ENCODE measurements at places on chromosomes 7 and 10.

DNA sequence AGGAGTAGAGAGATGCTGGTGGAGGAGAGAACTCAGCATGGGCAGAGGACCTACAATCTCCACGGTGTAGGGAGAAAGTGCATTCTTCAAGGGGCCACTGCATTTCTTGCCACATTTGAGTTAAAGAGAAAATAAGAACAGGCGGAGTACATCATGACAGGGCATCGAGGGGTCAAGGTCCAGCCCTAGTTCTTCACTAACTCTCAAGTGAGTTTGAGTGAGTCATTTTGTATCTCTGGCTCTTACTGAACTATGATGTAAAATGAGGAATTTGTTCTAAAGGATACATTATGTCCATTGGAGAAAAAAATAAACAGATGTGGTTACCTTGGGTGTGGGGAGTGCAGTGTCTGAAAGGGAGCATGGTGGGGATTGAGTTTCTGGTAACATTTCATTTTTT is 182.9 kb downstream of the XPNPEP1 start:
- no peak overlapping the region for H3K4me3 ChIP-seq
- no peak for DNase-seq
- H3K27ac ChIP-seq, result no peak overlapping the region
- H3K4me1 ChIP-seq, result no peaks in the 10 kb centered on the region
- no peaks in the 10 kb centered on the region for H3K36me3 ChIP-seq
- H3K27me3 ChIP-seq, result peaks cover 10% of the 10 kb centered on the region

DNA sequence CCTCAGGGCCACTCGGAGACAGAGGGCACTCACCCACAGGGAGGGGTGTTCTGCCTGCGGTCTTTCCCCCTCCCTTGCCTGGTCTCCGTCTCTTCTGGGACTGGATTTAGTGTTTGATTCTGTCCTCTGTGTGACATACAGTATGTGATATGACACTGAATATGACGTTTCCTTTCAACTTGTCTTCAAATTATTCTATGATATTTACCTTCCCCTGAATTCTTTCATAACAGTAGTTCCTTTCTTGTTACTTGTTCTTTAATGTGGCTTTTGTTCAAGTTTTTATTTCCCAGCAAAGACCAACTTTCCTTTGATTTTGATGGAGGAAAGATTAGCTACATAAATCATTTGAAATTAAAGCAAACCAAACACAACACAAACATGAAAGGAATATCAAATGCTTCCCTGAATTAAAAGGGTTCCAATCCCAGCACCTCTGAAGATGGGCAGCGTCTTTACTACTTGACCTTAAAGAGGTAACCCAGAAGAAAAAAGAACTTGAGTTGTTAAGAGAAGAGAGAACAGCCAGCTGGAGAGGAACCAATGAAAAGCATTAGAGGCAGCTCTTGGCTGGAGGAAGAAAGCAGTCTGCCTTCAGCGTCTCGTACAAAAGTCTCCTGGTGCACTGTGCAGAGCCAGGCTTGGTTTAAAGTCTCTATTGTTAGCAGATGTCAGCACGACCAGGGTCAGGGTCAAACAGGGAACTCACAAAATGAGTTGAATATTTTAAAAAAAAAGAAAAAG is 18.3 kb upstream of the RHEB start:
- H3K27ac ChIP-seq, result no peak overlapping the region
- H3K36me3 ChIP-seq, result no peaks in the 10 kb centered on the region
- H3K4me1 ChIP-seq, result peaks cover 17% of the 10 kb centered on the region
- DNase-seq, result no peak
- peaks cover 13% of the 10 kb centered on the region for H3K27me3 ChIP-seq

DNA sequence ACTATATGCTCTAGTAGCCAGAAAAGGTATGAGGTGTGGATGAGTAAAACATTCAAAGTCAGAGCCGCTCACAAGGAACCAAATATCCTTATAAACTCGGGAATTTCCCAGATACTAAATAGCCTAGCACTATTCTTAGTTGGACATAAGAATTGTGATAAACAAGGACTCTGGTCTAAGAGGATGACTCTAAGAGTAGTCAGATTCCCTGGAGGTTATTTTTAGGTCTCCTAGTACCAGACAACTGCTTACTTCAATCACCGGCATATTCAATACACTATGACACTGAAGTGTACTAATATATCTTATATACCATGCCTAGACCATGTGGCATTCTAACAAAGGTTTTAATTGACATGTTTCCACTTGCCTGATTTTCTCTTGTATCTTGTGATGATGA is 56.5 kb downstream of the LMBR1 start:
- peaks cover 7% of the 10 kb centered on the region for H3K4me1 ChIP-seq
- H3K4me3 ChIP-seq, result no peak overlapping the region
- DNase-seq, result no peak
- H3K36me3 ChIP-seq, result peaks cover 57% of the 10 kb centered on the region
- H3K27ac ChIP-seq, result no peak overlapping the region

DNA sequence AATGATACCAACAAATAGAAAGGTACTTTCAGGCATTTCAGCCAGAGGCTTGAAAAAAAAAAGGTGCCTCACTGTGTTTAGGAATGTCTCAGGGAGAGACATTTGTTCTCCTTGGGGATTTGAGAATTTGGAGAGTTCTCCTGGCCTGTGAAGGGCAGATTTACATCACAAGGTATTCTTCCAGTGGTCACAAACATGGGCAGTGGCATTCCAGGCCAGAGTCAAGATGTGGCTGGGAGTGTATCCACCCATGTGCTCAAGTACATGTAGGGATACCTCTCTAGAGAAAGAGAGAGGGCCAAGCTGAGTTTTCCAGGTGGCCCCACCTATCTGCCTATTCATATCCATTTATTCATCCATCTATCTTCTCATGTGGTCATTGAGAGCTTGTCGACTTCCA is 253.8 kb downstream of the LRMDA start:
- H3K4me1 ChIP-seq, result no peaks in the 10 kb centered on the region
- H3K27me3 ChIP-seq, result peaks cover 7% of the 10 kb centered on the region
- no peak overlapping the region for H3K4me3 ChIP-seq
- H3K27ac ChIP-seq, result no peak overlapping the region
- no peak for DNase-seq
- no peaks in the 10 kb centered on the region for H3K36me3 ChIP-seq

DNA sequence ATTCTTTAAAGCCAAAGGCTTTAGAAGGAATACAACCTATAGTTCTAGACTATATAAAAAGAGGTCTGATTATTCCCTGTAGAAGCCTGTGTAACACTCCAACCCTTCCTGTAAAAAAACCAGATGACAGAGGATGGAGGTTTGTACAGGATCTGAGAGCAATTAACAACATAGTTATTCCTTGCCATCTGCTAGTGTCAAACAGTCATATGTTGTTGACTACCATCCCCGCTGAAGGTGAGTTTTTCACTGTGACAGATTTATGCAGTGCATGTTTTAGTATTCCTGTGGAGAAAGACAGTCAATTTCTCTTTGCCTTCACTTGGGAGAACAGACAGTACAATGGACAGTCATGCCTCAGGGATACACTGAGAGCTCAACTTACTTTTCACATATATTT is 19.0 kb upstream of the SLC26A4 start:
- DNase-seq, result no peak
- no peaks in the 10 kb centered on the region for H3K36me3 ChIP-seq
- no peak overlapping the region for H3K27ac ChIP-seq
- no peak overlapping the region for H3K4me3 ChIP-seq
- H3K4me1 ChIP-seq, result peaks cover 17% of the 10 kb centered on the region
- peaks cover 24% of the 10 kb centered on the region for H3K27me3 ChIP-seq

DNA sequence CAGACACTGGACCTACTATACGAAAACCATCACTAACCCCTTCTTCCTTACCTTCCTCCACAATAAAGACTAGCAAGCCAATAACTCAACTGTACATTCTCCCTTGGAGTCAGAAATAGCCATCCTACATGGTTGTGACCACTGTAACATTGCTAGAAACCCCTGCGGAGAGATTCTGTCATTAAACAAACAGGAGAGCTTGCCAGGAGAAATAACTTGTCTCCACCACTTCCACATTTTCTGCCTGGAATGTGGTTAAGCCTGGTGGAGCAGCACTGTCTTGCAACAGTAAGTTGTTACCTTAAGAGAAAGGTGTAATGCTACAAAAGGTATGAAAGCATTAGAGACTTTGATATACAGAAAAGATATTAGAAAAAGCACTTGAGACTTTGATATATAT is 45.8 kb downstream of the THSD7A start:
- H3K36me3 ChIP-seq, result no peaks in the 10 kb centered on the region
- H3K4me1 ChIP-seq, result no peaks in the 10 kb centered on the region
- no peak for DNase-seq
- no peaks in the 10 kb centered on the region for H3K27me3 ChIP-seq
- no peak overlapping the region for H3K4me3 ChIP-seq
- H3K27ac ChIP-seq, result no peak overlapping the region

- H3K4me3 ChIP-seq, result no peak overlapping the region
- H3K27ac ChIP-seq, result no peak overlapping the region
- no peaks in the 10 kb centered on the region for H3K27me3 ChIP-seq
- H3K36me3 ChIP-seq, result peaks cover 2% of the 10 kb centered on the region
Measured at GRCh38 chr10:102949916-102950315, 31.8 kb downstream of the CNNM2 start.

- H3K36me3 ChIP-seq, result no peaks in the 10 kb centered on the region
- no peaks in the 10 kb centered on the region for H3K4me1 ChIP-seq
- no peak overlapping the region for H3K27ac ChIP-seq
- H3K4me3 ChIP-seq, result no peak overlapping the region
- peaks cover 7% of the 10 kb centered on the region for H3K27me3 ChIP-seq
Measured at GRCh38 chr7:117772421-117772820, 100.8 kb downstream of the CTTNBP2 start.

DNA sequence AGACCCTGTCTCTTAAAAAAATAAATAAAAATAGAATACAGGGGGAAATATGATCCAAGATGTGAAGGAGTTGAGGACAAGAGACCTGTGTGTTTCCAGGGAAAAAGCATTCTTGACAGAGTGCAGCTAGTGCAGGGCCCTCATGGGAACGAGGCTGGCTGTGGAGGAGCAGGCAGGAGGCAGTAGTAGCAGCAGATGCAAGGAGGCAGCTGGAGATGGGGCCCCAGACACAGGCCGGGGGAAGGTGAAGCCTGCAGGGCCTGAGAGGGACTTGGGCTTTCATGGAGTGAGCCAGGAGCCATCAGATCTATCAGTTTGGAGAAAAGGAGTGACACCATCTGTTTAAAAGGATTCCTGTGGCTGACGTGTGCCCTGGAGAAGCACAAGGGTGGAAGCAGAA is 71.4 kb upstream of the ZNF438 start:
- H3K4me3 ChIP-seq, result no peak overlapping the region
- H3K4me1 ChIP-seq, result peaks cover 55% of the 10 kb centered on the region
- no peaks in the 10 kb centered on the region for H3K27me3 ChIP-seq
- H3K27ac ChIP-seq, result peak overlapping the region; percentile 14
- DNase-seq, result no peak

GRCh38 chr7:95905167-95905566 is 132.8 kb downstream of the DYNC1I1 start:
- H3K27ac ChIP-seq, result no peak overlapping the region
- no peak overlapping the region for H3K4me3 ChIP-seq
- H3K4me1 ChIP-seq, result no peaks in the 10 kb centered on the region
- H3K36me3 ChIP-seq, result no peaks in the 10 kb centered on the region
- peaks cover 10% of the 10 kb centered on the region for H3K27me3 ChIP-seq

- H3K27me3 ChIP-seq, result no peaks in the 10 kb centered on the region
- no peak for DNase-seq
- no peak overlapping the region for H3K27ac ChIP-seq
- no peaks in the 10 kb centered on the region for H3K36me3 ChIP-seq
Measured at GRCh38 chr7:43856996-43857395, 12.3 kb downstream of the MRPS24 start.

DNA sequence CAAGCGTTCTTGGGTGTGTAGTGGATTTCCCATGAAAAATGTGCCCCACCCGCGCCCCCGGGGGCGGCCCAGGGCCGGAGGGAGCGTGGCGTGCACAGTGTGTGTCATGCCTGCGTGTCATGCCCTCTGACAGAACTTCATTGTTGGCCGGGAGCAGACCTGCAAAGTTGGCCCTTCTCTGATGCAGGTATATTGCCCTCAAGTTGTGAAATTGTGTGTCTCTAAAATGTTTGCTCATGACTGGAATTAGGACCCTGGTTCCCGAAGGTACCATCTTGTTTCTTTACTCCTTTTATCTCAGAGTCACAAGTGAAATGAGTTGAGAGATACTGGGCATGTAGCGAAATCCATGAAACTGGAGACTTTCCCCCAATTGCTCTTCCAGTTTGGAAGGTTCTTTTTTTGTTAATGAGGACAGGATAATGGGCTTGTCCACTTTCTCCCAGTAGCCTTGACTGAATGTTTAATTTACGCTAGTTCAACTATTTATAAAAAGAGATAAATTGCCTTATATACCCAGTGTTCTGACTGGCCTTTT is 26.2 kb downstream of the ADK start:
- peaks cover 26% of the 10 kb centered on the region for H3K36me3 ChIP-seq
- H3K4me3 ChIP-seq, result peak overlapping the region; percentile 89
- H3K27ac ChIP-seq, result peak overlapping the region; percentile 98
- no peaks in the 10 kb centered on the region for H3K27me3 ChIP-seq
- peaks cover 58% of the 10 kb centered on the region for H3K4me1 ChIP-seq

DNA sequence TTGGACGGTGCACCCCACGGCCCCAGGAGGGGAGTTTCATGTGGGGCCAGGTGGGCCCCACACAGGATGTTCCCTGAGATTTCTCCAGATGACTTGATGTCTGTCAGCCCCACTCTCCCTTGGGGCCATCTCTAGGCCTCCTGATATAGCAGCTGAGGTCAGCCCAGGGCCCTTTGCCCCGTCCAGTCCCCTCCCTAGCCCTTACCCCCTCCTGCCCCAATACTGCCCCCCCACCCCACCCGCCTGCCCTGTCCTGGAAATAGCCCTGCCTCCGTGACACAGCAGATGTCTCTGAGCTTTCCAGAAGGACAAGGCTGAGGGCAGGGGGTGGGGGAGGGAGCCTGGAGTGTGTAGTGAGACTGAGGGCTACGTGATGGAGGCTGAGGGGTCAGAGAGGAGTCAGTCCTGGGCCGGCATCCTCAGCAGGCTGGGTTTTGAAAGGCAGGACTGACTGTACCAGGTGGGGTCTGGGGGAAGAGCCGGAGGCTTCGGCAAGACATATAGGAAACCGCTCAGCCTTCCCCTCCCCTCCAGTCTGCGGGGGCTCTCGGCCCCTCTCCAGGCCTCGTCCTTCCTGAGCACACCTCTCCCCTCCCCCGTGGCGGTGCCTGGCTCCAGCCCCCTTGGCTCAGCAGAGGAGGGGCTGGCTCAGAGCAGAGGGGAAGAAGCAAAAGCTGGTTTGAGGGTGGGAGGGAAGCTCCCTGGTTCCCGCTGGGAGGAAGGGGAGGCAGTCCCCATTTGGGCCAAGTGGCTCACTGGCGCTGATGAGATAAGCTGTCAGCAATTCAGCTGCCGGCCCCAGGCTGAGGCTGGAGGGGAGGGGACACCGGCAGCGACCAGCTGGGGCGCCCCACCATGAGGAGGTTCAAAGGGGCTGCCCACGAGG is 2.0 kb downstream of the FLNC start:
- peaks cover 44% of the 10 kb centered on the region for H3K27me3 ChIP-seq
- peaks cover 17% of the 10 kb centered on the region for H3K4me1 ChIP-seq
- no peaks in the 10 kb centered on the region for H3K36me3 ChIP-seq
- H3K27ac ChIP-seq, result no peak overlapping the region

GRCh38 chr10:5813091-5813340 is 218 bp downstream of the GDI2 start:
- peaks cover 65% of the 10 kb centered on the region for H3K4me1 ChIP-seq
- no peaks in the 10 kb centered on the region for H3K27me3 ChIP-seq
- peak overlapping the region; percentile 98 for H3K27ac ChIP-seq
- H3K4me3 ChIP-seq, result peak overlapping the region; percentile 89
- DNase-seq, result no peak
- peaks cover 59% of the 10 kb centered on the region for H3K36me3 ChIP-seq

GRCh38 chr7:116633131-116633988 is 38.6 kb upstream of the MET start:
- no peak overlapping the region for H3K27ac ChIP-seq
- no peak for DNase-seq
- no peak overlapping the region for H3K4me3 ChIP-seq
- peaks cover 12% of the 10 kb centered on the region for H3K27me3 ChIP-seq
